Amniotic epithelial cell (primary cell): ENCODE measurements at places on chromosomes 2 and 18.
A peak's percentile ranks its signal among the peaks of the same experiment; 100 is the strongest.

DNA sequence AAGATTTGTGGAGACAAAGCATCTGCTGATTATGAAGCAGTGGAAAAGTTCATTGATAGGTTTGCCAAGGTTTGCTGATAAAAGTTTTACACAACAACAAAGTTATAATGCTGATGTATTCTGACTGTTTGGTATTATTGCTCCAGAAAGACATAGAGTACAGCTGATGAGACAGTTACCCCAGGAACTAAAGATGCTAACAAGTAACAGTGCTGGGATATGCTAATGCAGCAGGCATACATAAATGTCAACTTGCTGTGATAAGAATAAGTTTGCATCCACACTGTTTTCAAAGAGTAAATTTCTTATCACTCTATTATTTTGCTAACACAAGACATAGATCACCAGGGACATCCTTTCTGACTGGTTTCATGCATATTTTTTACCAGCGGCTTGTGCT, 1221.3 kb upstream of the CELF4 start:
- DNase-seq, result no peak

- no peak for DNase-seq
Observed at GRCh38 chr18:2197946-2198345, 373.4 kb downstream of the METTL4 start.

DNA sequence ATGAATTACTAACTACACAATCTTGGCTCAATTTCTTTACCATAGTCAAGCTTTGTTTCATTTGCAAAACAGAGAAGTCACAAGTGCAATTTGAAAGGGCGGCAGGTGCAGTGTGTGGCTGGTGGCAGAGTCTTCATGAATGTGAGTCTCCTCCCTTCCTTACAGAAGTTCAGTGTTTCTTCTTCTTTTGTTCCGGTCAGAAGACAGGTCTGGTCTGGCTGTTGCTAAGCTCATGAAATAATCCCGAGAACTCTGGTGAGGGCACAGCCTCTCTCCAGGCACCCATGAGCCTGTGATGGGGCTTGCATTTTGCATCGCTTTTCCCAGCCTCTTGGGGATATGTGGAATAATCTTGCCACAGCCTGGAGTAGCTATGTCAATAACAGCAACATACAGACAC, 824.8 kb upstream of the SALL3 start:
- no peak for DNase-seq

DNA sequence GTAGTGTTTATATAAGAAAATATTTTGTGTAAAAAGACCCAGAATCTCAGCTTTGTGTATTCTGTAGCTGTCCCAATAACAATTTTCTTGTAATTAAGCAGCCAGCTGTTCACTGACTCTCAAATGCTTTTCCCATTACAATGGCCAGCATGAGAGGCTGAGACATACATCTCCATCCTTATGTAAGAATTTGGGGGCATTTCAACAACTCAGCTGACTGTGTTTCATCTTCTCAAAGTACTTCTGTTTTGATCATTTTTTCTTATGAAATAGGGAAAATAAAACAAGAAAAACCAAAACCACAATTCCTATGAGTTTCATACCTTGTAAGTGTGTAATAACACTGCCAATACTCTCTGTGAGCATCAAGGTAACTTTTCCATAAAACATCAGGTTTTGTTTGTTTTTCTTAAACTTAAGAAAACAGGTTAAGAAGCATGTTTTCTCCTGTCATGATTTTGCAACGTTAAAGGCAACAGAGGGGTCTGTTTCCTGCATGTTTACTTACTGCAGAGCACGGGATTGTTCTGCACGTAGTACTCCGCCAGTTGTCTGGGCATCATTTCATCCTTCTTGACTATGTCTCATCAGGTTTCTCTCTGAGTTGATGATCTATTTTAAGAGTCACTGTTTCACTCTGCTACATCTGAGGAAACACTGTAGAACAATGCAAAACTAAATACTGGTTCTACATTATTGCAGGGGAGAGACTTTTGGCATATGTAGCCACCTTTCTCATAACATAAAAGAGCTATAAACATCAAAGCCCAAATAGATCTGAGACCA, 62.9 kb upstream of the CYRIA start:
- no peak for DNase-seq

DNA sequence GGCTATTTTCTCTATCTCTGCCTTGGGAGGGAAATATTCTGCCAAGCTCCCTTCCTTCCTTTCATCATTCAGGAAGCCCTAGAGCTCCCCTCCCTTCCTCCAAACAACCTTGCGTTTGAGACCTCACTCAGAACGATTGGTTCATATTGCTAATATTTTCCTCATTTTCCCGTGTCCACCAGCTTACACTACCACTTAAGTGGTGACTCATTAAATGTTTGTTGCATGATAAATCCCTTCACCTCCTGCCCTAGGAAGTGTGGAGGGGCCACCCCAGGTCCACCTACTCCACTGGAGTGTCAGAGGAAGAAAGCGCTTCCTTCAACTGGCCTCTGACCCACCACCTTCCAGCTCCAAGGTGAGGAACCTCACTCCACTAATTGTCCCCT, 2.3 kb upstream of the LPIN2 start:
- DNase-seq, result peak; percentile 84

DNA sequence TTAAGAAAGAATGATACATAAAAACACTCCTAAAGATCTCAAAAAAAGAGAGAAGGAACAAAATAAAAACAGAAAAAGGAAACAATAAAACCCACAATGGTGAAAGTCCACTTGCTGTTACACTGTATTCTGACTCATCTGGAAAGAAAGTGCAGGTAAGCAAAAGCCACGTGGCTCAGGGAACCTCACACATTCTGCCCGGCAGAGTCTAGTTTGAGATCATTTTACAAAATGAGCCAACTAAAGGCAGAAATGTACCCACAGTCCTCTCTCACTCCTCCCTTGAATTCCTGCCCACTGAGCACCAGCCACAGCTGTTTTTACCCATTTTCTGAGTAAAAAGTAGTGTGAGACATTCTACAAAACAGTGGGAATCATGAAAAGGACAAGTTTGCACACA, 10.0 kb downstream of the KCNH7 start:
- no peak for DNase-seq

DNA sequence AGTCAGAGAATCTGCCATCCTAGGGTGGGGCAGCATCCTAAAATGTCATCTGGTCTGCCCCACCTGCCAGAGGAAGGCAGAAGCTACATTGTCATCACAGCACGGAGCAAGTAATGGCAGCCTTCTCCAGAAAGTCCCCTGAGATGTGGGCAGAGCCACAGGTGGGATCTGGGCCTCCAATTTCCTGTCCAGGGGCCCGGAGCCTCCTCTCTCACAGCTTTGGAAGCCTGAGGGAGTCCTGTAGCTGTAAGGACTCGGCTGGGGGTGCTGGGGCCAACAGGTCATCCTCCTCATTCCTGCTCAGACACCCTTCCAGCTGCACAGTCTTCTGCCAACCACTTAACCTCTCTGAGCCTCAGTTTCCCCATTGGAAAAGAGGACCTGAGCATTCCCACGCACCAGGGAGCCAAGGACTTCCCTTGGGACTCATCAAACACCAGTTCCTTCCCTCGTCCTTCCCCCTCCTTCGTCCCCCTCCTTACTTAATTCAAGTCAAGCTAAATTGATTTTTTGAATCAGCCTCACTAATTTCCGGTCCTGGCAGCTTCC, 48.6 kb upstream of the ID2 start:
- DNase-seq, result no peak

DNA sequence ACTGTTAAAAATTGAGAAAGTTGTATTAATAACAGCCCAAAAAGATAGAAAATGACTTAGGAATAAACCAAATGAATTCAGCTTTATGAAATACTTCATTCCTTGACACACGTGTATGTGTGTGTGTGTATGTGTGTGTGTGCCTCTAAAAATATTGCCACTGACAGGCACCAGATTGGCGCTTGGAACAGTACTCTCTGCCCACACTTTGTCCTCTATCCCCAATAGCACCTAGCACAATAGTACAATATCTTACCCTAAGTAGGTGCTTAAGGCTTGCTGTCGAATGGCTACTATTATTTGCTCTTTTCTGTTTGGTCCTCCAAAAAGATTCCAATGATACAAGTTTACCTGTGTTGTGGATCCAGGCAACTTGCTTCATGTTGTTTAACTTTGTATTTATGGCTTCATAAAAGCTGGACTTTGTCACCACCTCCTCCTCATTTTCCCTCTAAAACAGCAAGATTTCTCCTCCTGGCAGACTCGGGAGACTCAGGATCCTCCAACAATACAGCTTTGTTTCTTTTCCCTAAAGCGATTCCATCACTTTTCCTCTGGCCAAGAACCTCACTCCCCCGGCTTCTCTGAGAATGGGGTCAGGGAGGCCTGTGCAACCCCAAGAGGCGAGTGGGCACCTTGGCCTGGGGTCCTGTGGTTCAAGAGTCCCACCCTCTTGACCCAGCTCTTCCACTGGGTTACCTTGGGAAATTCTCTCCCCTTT, 43.3 kb upstream of the LCLAT1 start:
- DNase-seq, result no peak

DNA sequence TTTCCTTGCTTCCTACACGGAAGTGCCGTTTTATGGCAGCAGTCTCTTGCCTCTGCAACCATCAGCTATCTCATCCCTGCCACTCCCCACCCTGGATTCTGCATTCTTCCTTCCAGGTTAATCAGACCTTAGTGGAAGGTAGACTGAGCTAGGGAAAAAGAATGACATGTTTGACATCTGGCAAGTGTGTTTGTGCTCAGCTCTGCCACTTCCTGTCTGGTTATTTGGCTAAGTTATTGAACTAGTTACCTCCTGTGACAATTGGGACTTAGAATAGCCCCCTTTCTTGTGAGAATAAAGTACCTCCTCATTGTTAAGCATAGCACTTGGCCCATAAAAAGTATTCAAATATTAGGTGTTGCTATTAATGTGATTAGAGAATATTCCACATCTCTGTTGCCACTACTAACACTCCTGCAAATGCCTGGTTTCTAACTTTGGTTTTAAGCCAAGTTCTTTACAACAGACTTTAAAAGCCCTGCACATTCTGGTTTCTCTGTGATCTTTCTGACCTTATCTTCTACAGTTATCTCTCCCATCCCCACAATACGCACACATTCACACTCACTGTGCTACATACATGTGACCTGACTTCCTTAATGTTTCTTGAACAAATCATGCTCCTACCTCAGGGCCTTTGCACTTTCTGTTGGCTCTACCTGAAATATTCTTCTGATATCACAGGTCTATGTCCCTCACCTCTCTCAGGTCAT, 10.8 kb upstream of the MAPRE2 start:
- no peak for DNase-seq

DNA sequence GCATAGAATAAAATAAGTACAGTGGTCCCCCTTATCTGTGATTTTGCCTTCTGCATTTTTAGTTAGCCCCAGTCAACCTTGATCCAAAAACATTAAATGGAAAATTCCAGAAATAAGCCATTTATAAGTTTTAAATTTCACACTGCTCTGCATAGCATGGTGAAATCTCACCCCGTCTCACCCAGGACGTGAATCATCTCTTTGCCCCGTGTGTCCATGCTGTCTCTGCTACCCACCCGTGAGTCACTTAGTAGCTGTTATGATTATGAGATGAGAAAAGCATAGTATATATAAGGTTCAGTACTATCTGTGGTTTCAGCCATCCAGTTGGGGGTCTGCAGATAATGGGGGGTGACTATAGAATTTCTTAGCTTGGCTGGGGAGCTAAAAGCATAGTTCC, 67.3 kb downstream of the RHBDD1 start:
- peak; percentile 93 for DNase-seq

- no peak for DNase-seq
Observed at GRCh38 chr2:128012698-128013097, 15.2 kb downstream of the SAP130 start.

DNA sequence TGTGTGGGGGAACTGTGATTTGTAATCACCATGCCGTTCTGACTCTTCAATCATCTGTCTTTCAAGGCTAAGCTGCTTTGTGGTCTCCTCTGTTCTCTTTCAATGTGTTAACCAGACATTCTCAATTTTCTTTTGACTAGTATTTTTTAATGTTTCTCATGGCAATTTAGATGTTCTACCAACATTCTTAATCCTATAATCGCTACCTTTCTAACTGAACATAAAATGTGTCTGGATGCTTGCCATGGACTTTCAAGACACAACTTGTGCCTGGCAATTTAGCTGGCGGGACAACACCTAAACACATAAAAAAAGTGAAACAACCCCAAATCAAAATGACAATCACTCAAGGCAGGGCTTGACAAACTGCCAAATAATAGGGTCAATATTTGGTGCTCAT, 135.0 kb upstream of the ACKR3 start:
- DNase-seq, result no peak

GRCh38 chr2:224213396-224213795, 174.3 kb upstream of the SERPINE2 start:
- DNase-seq, result no peak

DNA sequence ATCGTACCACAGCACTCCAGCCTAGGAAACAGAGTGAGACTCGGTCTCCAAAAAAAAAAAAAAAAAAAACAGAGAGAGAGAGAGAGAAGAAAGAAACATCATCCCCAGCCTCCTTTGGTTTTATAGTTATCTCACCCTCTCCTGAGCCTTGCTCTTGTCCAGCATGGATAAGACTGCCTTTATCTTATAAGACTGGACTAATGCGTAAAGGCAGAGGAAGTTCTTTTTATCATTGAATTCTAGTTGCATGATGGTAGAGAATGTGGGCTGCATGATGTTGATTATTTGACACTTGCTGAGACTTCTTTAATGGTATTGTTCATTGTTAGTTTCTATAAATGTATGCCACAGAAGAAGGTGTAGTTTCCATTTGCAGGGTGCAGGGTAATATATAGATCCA, 124.4 kb downstream of the ZBTB7C start:
- DNase-seq, result no peak

GRCh38 chr18:9730786-9731185, 22.7 kb downstream of the RAB31 start:
- DNase-seq, result peak; percentile 71

GRCh38 chr2:72015266-72015665, 132.4 kb downstream of the CYP26B1 start:
- DNase-seq, result no peak

DNA sequence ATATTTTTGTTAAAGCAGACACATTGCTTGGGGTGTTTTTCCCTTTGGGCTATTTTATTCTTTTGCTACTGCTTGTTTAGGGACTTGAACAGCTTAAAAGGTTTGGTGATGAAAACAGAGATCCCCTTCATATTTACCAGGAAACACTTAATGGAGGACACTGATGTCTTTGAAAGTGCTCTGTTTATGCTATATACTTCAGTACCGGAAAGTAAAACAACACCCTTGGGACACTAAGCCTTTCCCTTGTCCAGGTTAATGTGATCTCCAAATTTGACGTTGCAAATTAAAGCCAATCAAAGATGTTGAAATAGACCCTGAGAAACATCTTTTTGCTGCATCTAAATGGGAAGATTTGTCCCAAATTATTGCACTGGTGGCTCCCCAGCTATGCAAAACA, 564.6 kb upstream of the PKDCC start:
- DNase-seq, result no peak
